ENCODE measurements at places on chromosomes 13 and 19.

DNA sequence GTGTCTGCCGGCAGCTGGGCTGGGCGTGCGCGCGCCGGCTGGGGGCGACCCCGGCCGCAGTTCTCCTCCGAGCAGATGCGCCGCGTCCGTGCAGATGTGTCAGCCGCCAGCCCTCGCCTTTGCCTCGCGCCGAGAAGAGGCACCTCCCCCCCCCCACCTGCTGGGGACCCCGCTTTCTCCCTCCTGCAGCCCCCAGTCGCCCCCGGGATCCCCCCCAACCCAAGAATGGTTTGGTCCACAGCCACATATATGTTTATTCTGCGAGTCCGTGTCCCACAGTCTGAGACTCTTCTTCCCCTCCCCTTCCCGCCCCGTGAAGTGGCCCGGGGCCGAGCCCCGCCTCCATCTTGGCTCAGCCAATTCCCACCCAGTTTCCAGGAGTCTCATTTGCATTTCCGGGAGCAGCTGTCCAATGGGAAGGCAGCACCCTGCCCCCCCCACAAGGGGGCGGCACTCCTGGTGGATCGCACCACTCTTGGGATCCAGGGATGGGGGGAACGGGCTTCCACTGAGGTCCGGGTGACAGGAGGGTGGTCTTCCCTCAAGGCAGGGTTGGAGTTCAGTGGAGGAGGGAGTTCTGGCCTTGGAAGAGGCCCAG, 8.6 kb downstream of the ISOC2 start:
- peak; percentile 63 for DNase-seq

GRCh38 chr13:39821977-39822376, 166.5 kb downstream of the COG6 start:
- DNase-seq, result no peak

GRCh38 chr13:23383151-23383550, 50.4 kb downstream of the SACS start:
- no peak for DNase-seq

DNA sequence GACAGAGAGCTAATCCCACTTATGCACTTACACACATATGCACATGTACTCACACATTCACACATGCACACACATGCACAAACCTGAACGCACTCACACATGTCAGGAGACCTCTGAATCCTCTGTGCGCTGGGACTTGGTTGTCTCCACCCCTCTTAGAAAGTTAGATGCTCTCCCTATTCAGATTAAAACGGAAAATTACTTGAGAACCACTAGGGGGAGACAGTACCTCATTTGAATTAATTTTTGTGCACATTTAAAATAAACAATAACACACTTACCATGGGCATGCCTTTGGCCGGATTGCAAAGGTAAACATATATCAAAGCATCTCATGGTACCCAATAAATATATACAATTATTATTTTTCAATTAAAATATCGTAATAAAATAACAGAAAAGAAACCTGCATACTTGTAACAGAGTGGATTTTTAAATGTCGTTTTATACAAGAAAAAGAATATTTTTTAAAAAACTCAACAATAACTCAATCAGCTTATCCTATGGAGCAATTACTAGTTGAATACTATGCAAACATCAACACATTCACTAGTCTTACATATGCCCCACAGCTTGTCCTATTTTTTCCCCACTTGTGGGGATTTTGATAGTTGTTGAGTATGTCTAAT, 9.5 kb upstream of the LILRB4 start:
- peak; percentile 38 for DNase-seq

GRCh38 chr19:10737722-10738121, 19.8 kb downstream of the DNM2 start:
- DNase-seq, result no peak

DNA sequence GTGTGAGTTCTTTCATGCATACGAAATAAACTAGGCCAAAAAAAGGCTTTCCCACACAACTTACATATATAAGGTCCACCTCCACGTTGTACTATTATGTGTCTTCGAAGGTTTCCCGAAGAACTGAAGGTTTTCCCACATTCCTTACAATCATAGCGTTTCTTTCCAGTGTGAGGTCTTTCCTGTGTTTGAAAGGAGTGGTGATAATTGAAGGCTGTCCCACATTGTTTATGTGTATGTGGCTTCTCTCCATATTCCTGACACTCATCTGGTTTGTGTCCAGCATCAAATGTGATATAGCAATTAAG, 14.6 kb downstream of the ZNF442 start:
- no peak for DNase-seq

GRCh38 chr13:49443357-49443703, 534 bp downstream of the CAB39L start:
- peak; percentile 51 for DNase-seq

GRCh38 chr13:98103942-98104880, 38.7 kb upstream of the FARP1 start:
- no peak for DNase-seq
